Stimulated activated CD4-positive, alpha-beta T cell treated with anti-CD3 and anti-CD28 coated beads, Interleukin-1b, Interleukin-23, amount 100 ng/mL, for 48 hours (primary cell): ENCODE measurements at places on chromosomes 2 and 18.

DNA sequence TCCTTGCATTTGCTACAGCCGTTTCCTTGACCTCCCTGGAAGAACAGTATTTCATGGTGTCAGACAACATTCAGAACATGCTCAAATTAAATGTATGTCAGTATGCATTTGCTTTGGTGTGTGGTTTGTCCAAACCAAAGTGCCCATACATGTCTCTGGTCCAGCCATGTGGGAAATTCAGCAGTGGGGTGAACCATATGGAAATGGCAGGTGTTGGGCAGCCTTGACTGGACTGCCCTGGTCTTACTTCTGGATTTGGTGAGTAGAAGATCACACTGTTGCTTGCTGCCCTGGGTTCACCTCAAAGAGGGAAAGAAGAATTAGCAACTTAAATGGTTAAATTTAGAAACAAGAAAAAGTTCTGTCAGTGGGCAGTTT lies 84.5 kb downstream of the MSH2 start:
- no peak for DNase-seq

DNA sequence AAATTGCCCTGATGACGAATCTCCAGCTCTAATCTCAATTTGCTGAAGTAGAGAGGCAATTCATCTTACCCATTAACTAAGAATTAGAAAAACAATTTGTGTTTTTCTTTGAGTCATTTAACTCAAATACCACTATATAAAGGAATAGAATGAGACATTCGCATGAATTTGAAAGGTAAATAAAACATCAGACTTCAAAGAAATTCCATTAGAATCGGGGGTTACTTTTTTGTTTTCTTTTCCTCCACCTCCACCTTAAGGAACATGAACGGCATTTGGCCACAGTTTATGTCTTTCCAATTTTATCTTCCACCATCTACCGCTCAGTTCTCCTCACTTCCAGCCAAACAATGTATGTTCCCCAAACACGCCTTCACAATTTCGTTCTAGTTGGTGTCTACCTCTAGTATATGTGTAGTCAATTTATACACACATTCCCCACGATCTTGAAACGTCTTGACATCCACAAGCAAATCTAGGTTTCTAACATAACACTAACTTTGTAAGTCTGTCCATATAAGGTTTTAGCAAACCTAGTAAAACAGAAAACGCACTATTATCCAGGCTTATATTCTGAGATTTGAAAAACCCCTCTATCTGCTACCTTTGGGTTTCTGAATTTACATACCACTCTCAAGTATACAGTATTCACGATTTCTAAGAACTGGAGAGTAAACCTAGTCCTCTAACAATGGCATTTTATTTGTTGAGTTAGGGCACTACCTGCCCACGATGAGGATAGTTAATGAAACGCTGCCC lies 1.2 kb upstream of the SMCHD1 start:
- DNase-seq: no peak

DNA sequence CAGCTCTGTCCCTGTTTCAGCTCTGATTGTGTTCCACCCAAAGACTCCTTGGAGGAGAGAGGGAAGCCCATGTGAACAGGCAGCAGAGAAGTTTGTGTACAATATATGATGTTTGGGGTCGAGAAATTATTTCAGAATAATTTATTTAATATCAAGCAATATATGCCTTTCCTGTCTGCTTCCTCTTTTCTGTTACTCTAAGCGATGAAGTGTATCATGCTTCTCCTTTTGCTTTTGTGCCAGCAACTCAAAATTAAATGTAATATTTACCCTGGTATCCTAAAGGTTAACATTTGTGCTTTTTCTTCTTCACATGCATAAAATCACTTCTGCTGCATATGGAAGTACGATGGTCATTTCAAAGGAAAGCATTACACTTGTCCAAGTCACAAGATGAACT lies 2.4 kb upstream of the NTSR2 start:
- no peak for DNase-seq

- DNase-seq: no peak
Measured at GRCh38 chr2:204625135-204625534, 79.9 kb downstream of the PARD3B start.

DNA sequence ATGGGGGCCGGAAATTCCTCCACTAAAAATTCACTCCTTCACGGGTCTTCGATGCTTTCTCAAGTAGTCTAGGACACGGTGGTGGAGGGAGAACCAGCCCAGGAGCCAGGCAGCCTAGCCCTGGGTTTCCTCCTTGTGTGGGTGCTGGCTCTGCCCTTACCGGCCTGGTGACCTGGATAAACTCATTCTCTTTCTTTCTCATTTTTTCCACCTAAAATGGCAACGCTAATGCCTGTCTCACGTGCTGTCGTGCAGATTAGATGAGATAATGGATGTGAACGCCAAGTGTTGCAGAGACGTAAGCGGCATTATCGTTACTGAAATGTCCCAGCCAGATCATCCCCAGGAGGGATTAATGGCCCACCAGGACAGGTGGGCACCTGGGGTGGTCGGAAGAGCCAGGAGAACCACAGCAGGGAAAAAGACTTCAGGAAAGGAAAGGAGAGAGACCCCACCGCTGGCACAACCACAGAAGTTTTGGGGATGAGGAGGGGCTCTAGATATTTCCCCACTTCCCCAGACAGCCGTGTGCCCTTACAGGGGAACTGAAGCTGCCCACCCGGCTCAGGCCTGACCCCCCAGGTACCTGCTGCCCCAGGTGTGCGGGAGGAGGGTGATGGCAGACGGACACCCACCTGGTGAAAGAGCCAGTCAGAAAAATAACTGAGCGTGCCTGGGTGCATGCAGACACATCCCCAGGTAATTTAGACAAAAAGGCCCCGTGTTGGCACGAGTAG lies 100.8 kb upstream of the ASAP2 start:
- no peak for DNase-seq

- no peak for DNase-seq
Measured at GRCh38 chr2:216915557-216916150, 55.8 kb upstream of the TNP1 start.

- no peak for DNase-seq
Measured at GRCh38 chr2:75521225-75521872, 39.4 kb downstream of the EVA1A start.

DNA sequence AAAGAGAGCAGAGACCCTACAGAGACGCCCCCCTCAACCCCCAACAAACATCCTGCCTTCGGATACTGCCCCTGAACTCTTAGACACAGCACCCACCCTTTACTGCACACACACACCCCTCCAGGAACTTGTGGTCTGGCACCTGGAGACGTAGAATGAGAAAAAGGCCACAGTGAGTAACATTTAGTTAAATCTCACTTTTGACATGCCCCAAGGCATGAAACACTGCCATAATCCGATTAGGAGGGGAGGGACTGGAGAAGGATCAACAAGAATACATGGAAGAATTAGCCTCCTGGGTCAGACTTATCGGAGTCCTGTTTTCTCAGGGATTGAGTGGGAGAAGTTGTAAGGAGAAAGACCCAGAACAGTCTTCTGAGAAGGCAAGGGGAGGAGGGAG lies 4.1 kb downstream of the CDK5R2 start:
- DNase-seq: no peak

- no peak for DNase-seq
Measured at GRCh38 chr2:197292619-197293018, 18.0 kb downstream of the ANKRD44 start.
